ENCODE measurements at places on chromosomes 3 and 15. TPM values are rescaled to one million over a fixed set of nuclear protein-coding genes. Genes with fewer than 3 reads are reported as not detected.

The TM4SF18 gene
- 10.5 TPM for polyA plus RNA-seq

The PPARG gene
- 2.8 TPM for polyA plus RNA-seq

The CCR8 gene
- polyA plus RNA-seq: not detected

The SMCO1 gene
- polyA plus RNA-seq: 2.2 TPM

The IQCF5 gene
- polyA plus RNA-seq: not detected

The SPINK8 gene
- polyA plus RNA-seq: not detected

The TRNT1 gene
- 15.9 TPM for polyA plus RNA-seq

The DPPA4 gene
- 1.1 TPM for polyA plus RNA-seq

The FRMD4B gene
- 14.0 TPM for polyA plus RNA-seq

The SQOR gene
- polyA plus RNA-seq: 2.3 TPM

The ERICH6 gene
- 0.11 TPM for polyA plus RNA-seq

The PTX3 gene
- polyA plus RNA-seq: 5.0 TPM

The RRP9 gene
- polyA plus RNA-seq: 15.2 TPM

The ZNF609 gene
- polyA plus RNA-seq: 14.9 TPM

The ERC2 gene
- 1.2 TPM for polyA plus RNA-seq

The GRK7 gene
- 0.10 TPM for polyA plus RNA-seq

The CCR3 gene
- polyA plus RNA-seq: 0.15 TPM

The ZCWPW2 gene
- polyA plus RNA-seq: 1.7 TPM

The SCAMP5 gene
- 4.8 TPM for polyA plus RNA-seq

The DNAJA4 gene
- polyA plus RNA-seq: 92.8 TPM

The GOLGA6D gene
- polyA plus RNA-seq: 0.30 TPM

The OR5K2 gene
- not detected for polyA plus RNA-seq

The ALG1L2 gene
- polyA plus RNA-seq: 1.3 TPM

The RTP3 gene
- 0.14 TPM for polyA plus RNA-seq

The GOLGA8H gene
- polyA plus RNA-seq: 0.81 TPM

The CELSR3 gene
- 0.35 TPM for polyA plus RNA-seq
